8988T (cell line): ENCODE measurements at places on chromosomes 16 and 17.
A peak's percentile ranks its signal among the peaks of the same experiment; 100 is the strongest.

- no peak for DNase-seq
Measured at GRCh38 chr17:76124582-76125390, 16.3 kb downstream of the FOXJ1 start.

DNA sequence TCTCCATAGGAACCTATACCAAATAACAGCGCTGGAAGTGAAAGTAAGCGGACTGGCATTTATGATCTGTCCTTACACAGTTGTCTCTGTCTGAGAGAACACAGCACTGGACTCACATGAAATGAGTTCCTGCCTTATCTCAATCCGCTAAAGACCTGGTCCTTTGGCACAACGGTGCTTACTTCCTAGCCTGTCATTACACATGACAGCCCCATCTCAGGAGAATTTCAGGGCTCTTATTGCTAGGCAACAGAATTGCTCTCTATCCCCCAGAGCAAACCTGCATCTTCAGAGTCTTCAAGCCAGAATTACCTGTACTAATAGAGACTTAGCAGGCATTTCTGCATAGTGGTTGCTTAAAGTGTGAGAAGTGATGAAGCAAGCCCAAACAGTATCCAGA, 4.3 kb downstream of the KCNJ2 start:
- DNase-seq = no peak

- DNase-seq = no peak
Measured at GRCh38 chr17:82334622-82335394, 1.2 kb upstream of the SECTM1 start.

GRCh38 chr17:1344521-1344920, 55.5 kb downstream of the YWHAE start:
- DNase-seq = no peak

- DNase-seq = no peak
Measured at GRCh38 chr17:49582789-49583188, 7.1 kb downstream of the NXPH3 start.

DNA sequence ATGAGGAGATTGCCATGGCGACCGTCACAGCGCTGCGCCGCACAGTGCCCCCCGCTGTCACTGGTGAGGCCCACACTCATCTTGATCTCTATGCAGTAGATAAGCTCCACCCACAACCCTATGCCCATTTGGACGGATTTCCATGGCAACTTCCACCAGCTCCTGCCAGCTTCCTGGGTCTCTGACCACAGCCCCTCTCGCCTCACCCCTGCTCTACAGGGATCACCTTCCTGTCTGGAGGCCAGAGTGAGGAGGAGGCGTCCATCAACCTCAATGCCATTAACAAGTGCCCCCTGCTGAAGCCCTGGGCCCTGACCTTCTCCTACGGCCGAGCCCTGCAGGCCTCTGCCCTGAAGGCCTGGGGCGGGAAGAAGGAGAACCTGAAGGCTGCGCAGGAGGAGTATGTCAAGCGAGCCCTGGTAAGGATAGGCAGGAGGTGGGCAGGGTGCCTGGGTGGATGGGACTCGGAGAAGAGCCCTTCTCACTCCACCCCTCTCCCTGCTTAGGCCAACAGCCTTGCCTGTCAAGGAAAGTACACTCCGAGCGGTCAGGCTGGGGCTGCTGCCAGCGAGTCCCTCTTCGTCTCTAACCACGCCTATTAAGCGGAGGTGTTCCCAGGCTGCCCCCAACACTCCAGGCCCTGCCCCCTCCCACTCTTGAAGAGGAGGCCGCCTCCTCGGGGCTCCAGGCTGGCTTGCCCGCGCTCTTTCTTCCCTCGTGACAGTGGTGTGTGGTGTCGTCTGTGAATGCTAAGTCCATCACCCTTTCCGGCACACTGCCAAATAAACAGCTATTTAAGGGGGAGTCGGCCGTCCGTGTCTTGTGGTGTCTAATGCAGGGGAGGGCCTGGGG, 4.3 kb downstream of the ALDOA start:
- DNase-seq = no peak

- DNase-seq = no peak
Measured at GRCh38 chr17:41917192-41917591, 1.6 kb downstream of the ACLY start.

- DNase-seq = no peak
Measured at GRCh38 chr17:32111141-32111771, 31.0 kb upstream of the RHOT1 start.

DNA sequence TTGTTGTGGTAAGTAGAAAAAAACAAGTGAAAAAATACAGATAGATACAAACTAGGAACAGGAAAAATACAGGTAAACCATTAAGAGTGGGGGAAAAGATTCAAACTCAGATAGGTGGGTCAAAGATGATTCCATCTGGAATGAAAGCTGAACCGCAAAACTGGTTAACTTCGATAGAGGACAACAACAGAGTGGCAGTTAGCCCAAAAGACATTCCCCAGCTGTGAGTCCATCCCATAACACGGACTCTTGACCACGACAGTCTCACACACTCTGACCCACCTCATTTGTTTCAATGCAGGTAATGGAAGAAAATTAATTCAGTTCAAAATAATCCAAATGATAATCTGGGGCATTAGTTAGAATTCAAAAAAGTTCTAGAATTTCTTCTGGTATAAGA, 13.5 kb downstream of the ELAC2 start:
- no peak for DNase-seq

GRCh38 chr16:629833-630248, 944 bp upstream of the WFIKKN1 start:
- DNase-seq = no peak

GRCh38 chr17:15123593-15124263, 141.4 kb downstream of the PMP22 start:
- peak; percentile 23 for DNase-seq

DNA sequence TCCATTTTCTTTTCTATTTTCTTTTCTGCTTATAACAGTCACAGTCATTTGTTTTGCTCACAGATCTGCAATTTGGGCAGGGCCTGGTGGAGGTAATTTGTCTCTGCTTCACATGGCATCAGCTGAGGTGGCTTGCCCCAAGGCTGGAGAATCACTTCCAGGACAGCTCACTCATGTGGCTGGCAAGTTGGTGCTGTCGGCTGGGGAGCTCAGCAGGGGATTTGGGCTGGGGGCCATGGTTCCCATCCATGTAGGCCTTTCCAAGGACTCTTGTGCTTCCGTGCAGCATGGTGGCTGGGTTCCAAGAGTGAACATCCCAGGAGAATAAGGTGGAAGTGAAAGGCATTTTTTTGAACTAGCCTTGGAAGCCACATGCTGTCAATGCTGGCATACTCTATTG, 85.7 kb downstream of the MGAT5B start:
- DNase-seq = no peak

DNA sequence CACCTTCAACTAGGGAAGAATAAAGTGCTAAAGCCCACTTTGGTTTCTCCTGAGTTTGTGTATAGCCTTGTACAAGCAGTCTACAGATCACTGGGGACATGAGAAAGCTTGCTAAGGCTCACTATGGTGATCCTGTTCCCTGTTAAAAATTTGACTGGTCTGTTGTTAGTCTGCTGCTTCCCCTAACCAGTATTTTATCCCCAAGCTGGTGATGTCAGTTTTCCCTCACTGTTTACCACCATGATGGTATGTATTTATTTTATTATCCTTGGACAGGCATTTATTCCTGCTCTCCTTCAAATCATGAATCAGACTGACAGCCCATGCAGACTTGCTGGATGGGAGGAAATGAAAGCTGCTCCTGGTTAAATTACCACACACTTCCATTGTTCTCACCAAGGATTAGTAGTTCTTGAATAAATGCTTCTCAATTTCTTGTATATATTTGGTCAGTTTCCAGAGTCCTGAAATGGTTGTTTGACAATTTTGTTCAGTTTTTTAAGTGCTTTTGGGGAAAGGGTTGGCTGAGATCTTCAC, 99.6 kb downstream of the CA4 start:
- no peak for DNase-seq
